Kidney capillary endothelial cell (primary cell): ENCODE measurements at places on chromosomes 2 and 18.

GRCh38 chr2:67476809-67477790, 80.0 kb downstream of the ETAA1 start:
- DNase-seq = peak; percentile 62

DNA sequence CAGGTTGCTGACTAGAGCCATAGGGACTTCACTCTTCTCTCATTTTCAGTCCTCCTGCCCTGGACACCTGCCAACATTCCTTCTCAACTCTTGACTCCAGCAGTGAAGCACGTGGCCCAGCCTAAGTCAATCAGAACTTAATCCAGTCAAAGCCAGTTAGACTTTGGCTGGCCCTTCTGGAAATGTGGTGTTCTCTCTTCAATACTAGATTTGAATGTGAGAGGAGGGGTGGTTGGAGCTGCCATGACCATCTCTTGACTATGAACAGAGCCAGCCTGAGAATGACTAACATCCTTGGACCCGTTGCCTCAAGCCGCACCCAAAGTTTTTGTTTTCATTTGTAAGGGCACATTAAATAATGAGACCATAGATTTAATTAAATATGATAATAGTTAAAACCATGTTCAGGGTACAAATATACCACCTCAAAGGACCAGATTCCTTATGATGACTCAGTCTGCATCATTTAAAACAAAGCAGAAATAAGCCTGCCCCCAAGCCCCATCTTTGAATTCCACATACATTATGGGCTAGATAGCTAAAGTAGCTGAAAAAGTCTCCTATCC, 49.7 kb upstream of the RASGRP3 start:
- no peak for DNase-seq

GRCh38 chr2:84919885-84920580, 14.6 kb downstream of the TMSB10 start:
- DNase-seq = peak; percentile 98

DNA sequence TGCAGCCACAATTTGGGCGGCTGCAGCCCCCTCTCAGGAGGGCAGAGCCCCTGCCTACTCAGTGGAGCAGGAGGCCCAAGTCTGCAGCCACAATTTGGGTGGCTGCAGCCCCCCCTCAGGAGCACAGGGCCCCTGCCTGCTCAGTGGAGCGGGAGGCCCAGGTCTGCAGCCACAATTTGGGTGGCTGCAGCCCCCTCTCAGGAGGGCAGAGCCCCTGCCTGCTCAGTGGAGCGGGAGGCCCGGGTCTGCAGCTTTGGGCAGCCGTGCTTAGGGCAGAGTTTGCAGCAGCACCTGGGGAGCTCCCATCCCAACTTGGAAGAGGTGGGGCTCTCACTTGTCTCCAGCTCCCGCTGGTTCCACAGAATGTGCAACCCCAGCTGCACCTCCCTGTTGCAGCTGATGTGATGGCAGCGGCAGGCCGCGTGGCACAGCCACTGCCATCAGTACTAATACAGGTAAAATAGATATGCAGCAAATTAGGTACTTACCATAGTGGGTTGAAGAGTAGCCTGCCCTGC, 99.4 kb downstream of the TWIST2 start:
- no peak for DNase-seq

GRCh38 chr18:35051641-35052377, 10.6 kb downstream of the MAPRE2 start:
- no peak for DNase-seq

GRCh38 chr18:44852818-44853217, 172.1 kb downstream of the SETBP1 start:
- DNase-seq = no peak

DNA sequence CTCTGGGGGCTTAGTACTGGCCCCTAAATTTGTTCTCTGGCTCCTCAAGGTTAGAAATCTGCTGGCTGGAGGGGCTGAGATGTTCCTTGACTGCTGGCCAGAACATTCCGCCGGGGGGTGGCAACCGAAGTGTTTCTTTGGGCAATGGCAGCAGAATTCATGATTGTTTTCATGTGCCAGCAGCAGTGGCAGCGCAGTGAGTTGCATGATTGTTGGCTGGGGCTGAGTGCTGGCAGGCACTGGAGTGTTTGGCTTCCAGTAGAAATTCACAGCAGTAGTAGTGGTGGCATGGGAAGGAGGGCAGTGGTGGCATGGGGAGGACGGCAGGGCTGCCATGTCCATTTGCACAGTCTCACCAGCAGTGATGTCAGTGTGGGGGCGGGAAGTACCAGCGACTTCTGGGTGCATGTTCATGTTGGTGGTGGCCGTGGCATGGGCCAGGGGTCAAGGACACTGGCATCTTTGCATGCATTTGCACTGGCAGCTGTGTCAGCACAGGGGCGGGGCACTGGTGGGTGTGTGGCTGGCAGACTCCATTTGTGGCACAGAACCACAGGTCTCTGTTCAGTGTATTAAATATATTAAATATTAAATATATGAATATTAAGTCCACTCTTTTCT, 130.6 kb upstream of the CDH7 start:
- no peak for DNase-seq

- DNase-seq = no peak
Measured at GRCh38 chr18:12302391-12303147, 5.5 kb upstream of the TUBB6 start.

DNA sequence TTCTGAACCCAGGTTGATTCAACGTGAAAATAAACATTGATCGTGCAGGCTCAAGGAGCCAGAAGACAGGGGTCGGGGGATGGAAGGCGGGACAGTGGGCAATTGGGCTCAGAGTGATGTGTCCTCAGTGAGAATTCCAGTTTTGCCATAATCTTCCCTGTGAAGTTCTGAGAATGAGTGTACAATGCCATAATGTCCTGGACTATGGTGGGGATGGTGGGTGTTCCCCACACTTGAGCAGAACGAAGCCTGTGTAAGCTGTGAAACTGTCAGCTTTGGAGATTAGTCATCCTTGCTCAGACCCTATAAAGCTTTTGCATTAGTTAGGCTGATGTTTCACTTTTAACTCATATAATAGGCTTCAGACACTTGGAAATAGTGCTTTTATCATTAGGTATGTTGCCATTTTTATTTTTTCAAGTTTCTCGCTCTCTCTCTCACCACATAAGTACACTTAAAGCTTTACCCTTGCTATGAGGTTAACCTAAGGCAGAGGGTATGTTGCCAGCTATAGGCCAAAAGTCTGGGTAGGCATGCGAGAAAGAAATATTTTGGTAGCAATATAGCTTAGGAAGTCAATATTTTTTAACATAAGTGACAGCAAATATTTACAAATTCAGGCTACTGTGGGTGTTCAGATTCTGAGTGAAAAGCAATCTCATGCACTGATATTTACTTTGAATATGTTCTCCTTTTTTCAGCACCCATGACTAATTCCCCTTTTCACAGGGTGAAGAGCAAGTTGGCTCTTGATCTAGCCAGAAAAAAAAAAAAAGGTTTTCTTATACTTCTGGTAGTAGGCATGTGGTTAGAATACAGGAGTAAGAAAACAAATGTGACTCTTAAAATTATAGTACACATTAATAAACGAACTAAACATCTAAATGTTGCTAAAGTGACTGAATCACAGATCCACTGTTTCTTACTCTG, 47.2 kb downstream of the CDC42EP3 start:
- no peak for DNase-seq

DNA sequence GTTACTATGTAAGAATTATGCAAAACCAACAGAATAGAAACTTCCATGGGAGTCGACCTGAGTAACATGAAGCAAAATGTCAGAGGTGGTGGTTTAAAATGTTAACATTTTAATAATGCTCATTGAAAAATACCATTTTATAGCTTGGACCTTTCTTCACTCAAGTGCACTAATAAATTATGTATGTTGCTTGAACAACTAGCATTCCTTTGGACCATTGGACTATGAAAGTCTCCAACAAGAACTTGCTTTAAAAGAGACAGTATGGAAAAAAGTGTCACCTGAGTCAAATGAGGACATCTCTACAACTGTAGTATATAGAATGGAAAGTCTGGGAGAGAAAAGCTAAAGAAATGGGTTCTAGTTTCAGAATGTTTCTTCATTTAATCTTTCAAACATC, 51.9 kb downstream of the GLS start:
- DNase-seq = no peak

DNA sequence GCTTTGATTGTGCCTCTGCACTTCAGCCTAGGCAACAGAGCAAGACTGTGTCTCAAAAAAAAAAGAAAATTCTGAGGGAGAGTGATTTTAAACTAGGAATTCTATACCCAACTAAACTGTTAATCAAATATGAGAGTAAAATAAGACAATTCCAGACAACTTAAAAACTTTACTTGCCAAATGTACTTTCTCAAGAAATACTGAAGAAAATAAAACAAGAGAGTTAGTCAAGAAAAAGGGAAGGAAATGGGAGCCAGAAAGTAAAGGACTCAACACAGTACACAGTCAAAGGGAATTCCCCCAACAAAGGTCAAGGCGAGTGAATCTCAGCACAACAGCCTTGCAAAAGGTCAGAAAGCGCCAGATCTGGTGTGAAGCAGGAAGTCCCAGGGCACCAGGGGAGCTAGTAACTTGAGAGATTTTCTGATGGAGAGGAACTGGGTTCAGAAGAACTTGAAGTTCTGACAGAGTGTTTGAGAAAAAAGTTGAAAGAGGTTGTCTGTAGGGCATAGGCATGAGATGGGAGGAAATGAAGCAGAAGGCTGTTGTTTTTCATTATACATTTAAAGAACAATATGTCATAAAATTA, 22.6 kb upstream of the TBC1D8 start:
- no peak for DNase-seq

- no peak for DNase-seq
Measured at GRCh38 chr2:2048461-2048860, 282.6 kb downstream of the MYT1L start.

GRCh38 chr2:150470435-150470834, 17.0 kb downstream of the RND3 start:
- DNase-seq = no peak

DNA sequence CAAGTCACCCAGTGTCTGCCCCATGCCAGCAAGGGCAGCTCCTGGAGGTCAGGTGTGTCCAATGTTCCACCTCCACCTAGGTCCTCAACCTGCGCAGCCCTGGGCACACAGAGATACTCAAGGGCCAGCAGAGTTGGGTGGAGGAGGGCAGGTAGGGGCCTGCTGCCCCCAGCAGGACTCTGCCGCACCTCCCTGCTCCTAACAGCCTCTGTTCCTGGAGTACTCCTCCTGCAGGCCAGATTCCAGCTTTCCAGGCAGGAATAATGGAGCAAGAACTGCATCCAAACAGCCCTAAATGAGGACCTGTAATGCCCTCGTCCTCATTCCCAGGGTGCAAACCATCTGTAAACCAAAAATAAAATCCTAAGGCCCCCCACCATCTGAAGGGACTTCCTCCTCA, 44.4 kb upstream of the ACAA2 start:
- DNase-seq = no peak

GRCh38 chr2:172836347-172836821, 100.7 kb downstream of the RAPGEF4 start:
- peak; percentile 100 for DNase-seq

GRCh38 chr2:106275971-106276370, 81.9 kb upstream of the UXS1 start:
- no peak for DNase-seq

DNA sequence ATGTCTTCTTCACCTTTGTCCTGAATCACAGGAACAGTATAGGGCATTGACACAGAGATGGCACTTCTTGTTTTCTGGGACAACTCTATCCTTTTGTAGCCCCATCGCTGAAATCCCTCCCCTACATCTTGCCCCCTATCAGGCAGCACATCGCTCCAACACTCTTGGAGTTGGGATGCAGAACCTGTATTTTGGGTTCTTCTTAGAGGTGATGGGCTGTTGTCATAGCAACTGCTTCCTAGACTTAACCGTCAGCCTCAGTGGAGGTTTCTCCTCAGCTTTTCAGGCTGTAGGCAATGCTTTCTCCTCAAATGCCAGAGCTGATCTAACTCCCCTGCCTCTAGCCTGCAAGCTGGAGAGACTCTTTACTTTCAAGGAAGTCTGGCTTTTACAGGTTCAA, 99.9 kb upstream of the SPRED2 start:
- DNase-seq = no peak

DNA sequence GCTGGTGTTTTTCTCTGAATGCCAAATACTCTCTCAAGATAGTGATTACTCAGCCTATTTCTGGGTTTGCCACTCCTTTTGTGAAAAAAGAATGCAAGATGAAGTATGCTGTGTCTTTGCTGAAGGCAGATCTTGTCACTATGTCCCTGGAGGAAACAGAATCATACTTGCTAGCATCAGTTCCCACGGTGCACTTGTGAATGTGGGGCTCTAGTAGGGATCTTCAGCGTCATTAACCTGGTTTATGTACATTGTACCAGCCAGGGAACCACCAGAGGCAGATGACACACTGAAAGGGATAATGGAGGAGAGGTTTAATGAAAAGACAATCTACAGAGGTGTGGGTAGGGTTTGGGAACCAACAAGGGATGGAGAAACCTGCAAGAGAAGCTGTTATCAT, 131.0 kb upstream of the CXCR4 start:
- DNase-seq = no peak

GRCh38 chr2:10533811-10534321, 85.7 kb upstream of the ODC1 start:
- DNase-seq = no peak

DNA sequence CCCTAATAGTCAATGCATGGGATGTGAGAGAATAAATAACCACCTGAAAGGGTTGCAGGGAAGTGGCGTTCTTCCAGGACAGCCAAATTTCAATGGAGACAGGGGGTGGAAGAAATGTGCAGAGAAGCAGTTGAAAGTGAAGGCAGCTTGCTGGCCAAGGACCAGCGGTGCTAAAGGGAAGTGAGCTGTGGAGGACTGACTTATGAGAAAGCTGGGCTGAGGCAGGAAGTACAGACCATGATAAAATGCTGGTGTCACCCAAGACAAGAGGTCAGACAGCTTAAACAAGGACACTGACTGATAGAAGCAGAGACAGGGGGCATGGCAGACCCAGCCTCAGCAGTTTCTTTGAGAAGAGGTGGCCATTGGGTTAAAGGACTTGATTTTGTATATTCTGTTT, 106.7 kb downstream of the DTNB start:
- peak; percentile 32 for DNase-seq

GRCh38 chr18:62157843-62158242, 29.0 kb downstream of the PIGN start:
- DNase-seq = no peak

DNA sequence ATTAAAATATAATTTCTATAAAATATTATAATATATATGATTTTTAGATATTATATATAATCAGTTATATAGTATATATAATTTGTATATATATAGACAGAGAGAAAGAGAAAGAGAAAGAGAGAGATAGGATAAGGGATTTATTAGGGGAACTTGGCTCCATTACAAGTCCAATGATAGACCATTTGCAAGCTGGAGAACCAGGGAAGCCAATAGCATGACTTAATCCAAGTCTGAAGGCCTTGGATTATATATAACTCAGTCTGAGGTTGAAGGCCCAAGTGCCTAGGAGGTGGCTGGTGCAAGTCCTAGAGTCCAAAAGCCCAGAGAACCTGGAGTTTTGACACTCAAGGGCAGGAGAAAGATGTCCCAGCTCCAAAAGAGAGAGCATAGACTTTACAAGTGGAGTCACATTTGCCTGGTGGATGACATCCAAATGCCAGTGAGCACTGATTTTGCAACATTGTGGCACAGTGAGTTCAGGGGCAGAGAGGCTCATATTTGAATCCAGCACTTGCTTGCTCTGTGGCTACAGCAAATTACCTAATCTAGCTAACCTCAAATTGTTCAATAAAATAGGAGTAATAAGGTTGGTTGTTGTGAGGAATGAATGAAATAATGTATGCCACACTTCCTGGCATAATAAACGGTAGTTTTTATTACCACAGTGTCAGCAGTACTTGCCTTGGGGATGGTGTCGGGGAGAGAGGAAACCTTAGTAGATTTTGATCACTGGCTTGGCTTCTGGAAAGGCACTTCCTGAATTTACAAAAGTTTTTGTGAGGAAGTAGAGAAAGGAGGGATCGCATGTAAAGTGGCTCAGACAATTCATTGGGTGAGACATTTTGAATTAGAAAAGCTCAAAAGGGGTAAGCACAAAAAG, 69.6 kb upstream of the CD28 start:
- no peak for DNase-seq

GRCh38 chr2:35852-36251, 10.5 kb downstream of the FAM110C start:
- DNase-seq = no peak
